ENCODE measurements at places on chromosomes 5 and 9. TPM values are rescaled to one million over a fixed set of nuclear protein-coding genes. Genes with fewer than 3 reads are reported as not detected.
A peak's percentile ranks its signal among the peaks of the same experiment; 100 is the strongest.

COL5A1 gene
- total RNA-seq = 164 TPM

DNA sequence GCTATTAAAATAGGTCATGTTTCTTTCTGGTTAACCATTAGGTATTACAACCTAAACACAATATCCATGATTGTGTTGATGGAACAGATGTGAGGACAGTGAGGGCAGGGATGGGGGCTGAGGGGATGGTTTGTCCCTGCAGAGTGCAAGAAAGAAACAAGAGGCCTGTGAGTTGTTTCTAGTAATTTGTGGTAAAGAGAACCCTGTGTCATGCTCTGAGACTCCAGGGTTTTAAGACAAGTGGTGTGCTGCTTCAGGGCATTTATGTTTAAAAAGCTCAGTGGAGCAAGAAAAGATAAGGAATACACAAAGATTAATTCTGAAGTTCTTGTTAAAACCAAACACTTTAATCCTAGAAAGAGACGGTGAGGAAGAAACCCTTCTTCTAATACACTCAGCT is 656.5 kb downstream of the TLE1 start:
- no peak overlapping the region for H3K27ac ChIP-seq
- H3K27me3 ChIP-seq = no peaks in the 10 kb centered on the region
- H3K4me3 ChIP-seq = no peak overlapping the region
- no peaks in the 10 kb centered on the region for H3K36me3 ChIP-seq
- H3K4me1 ChIP-seq = peaks cover 5% of the 10 kb centered on the region

WNK2 gene
- total RNA-seq = not detected

- peaks cover 9% of the 10 kb centered on the region for H3K4me1 ChIP-seq
- H3K27me3 ChIP-seq = no peaks in the 10 kb centered on the region
- no peak overlapping the region for H3K4me3 ChIP-seq
- H3K27ac ChIP-seq = no peak overlapping the region
These were observed 47.9 kb upstream of the C5orf47 start for GRCh38 chr5:173941102-173941501.

- H3K27me3 ChIP-seq = no peaks in the 10 kb centered on the region
- no peak overlapping the region for H3K27ac ChIP-seq
- H3K36me3 ChIP-seq = no peaks in the 10 kb centered on the region
- no peak for DNase-seq
- no peak overlapping the region for H3K4me3 ChIP-seq
These were observed 22.7 kb downstream of the SWI5 start for GRCh38 chr9:128298535-128299482.

DNA sequence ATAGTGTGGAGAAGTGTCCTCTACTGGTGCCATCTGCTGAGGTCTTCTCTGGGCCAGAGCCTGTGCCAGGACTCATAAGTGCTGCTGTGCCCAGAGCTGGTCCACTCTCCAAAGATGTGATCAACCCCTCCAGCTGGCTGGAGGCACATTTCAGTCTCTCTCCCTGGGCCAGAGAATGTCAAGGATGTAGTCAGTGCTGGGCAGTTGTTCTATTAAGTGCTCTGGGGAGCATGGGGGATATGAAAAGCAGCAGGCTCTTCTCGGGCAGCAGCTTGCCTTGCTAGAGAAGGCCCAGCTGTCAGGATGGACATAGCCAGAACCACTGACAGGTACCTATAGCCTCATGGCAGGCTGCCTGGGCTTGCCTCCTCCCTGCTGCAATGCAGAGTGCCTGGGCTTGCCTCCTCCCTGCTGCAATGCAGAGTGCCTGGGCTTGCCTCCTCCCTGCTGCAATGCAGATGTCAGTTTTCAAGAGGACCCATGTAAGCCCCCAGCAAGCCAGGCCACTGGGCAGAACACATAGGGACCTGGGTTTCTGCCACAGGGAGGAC is 157.2 kb upstream of the PANK3 start:
- H3K4me1 ChIP-seq = no peaks in the 10 kb centered on the region
- no peak overlapping the region for H3K27ac ChIP-seq
- H3K4me3 ChIP-seq = no peak overlapping the region
- no peaks in the 10 kb centered on the region for H3K36me3 ChIP-seq
- H3K27me3 ChIP-seq = no peaks in the 10 kb centered on the region

DNA sequence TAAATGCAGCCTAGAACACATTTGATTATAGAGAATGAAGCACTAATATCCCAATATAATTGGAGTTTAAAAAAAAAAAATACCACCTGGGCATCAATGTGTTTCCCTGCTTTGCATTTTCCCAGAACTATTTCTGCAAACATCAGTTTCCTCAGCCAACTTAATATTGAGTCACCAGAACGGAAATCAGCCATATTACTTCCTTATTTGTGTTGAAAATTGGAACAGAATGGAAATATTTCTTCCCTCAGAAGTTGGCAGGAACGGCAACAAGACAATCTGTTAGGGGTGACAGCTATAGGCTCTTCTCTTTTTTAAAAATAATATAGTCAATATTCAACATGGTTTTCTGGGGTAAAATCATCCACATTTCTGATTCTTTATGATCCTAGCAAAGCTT is 4.0 kb downstream of the MFAP3 start:
- H3K4me1 ChIP-seq = peaks cover 25% of the 10 kb centered on the region
- peak; percentile 86 for DNase-seq
- H3K27ac ChIP-seq = peak overlapping the region; percentile 24
- no peaks in the 10 kb centered on the region for H3K36me3 ChIP-seq
- H3K27me3 ChIP-seq = no peaks in the 10 kb centered on the region

- H3K4me3 ChIP-seq = no peak overlapping the region
- peaks cover 26% of the 10 kb centered on the region for H3K4me1 ChIP-seq
- no peaks in the 10 kb centered on the region for H3K27me3 ChIP-seq
- no peaks in the 10 kb centered on the region for H3K36me3 ChIP-seq
- H3K27ac ChIP-seq = peak overlapping the region; percentile 6
These were observed 59.9 kb downstream of the VAV2 start for GRCh38 chr9:133932181-133932580.

- H3K4me3 ChIP-seq = no peak overlapping the region
- no peaks in the 10 kb centered on the region for H3K36me3 ChIP-seq
- no peaks in the 10 kb centered on the region for H3K27me3 ChIP-seq
- DNase-seq = no peak
These were observed 137.1 kb downstream of the SUSD1 start for GRCh38 chr9:112038017-112038408.

- H3K36me3 ChIP-seq = no peaks in the 10 kb centered on the region
- H3K4me3 ChIP-seq = no peak overlapping the region
- H3K4me1 ChIP-seq = peaks cover 3% of the 10 kb centered on the region
- peak; percentile 72 for DNase-seq
- no peaks in the 10 kb centered on the region for H3K27me3 ChIP-seq
These were observed 597.3 kb downstream of the PRELID2 start for GRCh38 chr5:145237843-145238242.

DNA sequence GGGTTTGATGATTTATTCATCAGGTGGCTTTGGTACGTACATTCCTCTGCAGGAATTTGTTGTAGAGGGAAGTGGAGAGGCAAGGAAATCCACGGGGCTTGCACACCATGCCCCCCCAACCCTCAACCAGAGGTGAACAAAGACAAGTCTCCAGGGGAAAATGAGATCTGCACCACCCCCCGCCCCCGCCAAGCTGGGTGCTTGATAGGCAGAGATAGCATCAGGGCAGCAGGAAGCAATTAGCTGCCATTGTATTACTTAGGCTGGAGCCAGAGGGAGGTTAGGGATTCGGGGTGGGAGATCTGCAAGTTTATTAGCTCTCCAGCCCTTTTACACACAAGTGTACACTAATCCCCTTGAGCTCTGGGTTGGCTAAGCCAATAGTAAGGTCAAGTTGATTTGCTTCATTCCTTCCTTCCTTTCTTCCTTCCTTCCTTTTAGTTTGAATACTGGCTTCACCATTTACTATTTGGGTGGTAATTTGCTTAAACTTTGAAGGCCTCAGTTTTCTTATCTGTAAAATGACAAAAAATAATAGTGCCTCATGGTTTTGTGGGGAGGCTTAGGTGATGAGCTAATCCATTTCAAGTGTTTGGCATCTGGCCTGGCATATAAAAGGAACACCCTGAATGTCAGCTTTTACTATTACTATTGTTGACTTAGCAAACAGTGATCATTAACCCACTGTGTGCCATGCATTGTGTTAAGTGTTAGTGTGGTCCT is 34.1 kb downstream of the SPRY4 start:
- peaks cover 55% of the 10 kb centered on the region for H3K4me1 ChIP-seq
- DNase-seq = peak; percentile 59
- no peaks in the 10 kb centered on the region for H3K36me3 ChIP-seq
- H3K27ac ChIP-seq = peak overlapping the region; percentile 48

DNA sequence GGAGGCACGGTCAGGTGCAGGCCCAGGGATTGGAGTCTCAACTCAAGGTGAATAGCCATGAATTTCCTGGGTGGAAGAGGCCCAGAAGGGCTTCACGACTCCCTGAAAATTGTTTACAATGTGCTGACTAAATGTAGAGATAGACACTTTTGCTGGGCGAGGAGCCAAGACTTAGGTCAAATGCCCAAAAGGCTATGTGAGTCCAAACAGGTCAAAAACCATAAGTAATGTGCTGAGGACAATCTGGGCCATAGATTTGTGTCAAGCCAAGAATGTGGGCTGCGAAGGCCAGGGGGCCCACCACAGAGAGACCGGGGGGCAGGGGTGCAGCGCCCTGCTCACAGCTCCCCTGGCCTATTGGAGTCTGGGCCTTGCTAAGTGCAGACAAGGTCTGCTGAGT is 197.8 kb downstream of the HSPA4 start:
- no peak for DNase-seq
- H3K36me3 ChIP-seq = no peaks in the 10 kb centered on the region
- no peaks in the 10 kb centered on the region for H3K4me1 ChIP-seq
- no peak overlapping the region for H3K27ac ChIP-seq
- H3K4me3 ChIP-seq = no peak overlapping the region
- no peaks in the 10 kb centered on the region for H3K27me3 ChIP-seq

- DNase-seq = peak; percentile 31
- H3K4me3 ChIP-seq = no peak overlapping the region
- H3K36me3 ChIP-seq = no peaks in the 10 kb centered on the region
- no peak overlapping the region for H3K27ac ChIP-seq
These were observed 304.5 kb downstream of the CWC27 start for GRCh38 chr5:65073250-65073661.

DNA sequence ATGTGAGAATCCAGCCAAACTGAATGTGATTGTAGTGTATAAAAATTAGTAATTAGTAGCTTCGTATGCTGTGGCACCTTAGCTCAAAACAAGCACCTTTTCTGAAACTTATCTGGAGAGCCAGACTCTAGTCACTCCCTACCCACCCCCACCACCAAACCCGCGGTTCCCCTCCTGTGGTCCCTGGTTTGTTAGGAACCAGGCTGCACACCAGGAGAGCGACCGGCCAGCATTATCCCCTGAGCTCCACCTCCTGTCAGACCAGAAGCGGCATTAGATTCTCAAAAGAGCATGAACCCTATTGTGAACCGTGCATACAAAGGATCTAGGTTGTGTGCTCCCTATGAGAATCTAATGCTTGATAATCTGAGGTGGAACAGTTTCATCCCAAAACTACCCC is 498.6 kb downstream of the CHSY3 start:
- H3K27me3 ChIP-seq = no peaks in the 10 kb centered on the region
- H3K4me3 ChIP-seq = no peak overlapping the region
- no peaks in the 10 kb centered on the region for H3K36me3 ChIP-seq
- H3K27ac ChIP-seq = no peak overlapping the region
- H3K4me1 ChIP-seq = no peaks in the 10 kb centered on the region

DNA sequence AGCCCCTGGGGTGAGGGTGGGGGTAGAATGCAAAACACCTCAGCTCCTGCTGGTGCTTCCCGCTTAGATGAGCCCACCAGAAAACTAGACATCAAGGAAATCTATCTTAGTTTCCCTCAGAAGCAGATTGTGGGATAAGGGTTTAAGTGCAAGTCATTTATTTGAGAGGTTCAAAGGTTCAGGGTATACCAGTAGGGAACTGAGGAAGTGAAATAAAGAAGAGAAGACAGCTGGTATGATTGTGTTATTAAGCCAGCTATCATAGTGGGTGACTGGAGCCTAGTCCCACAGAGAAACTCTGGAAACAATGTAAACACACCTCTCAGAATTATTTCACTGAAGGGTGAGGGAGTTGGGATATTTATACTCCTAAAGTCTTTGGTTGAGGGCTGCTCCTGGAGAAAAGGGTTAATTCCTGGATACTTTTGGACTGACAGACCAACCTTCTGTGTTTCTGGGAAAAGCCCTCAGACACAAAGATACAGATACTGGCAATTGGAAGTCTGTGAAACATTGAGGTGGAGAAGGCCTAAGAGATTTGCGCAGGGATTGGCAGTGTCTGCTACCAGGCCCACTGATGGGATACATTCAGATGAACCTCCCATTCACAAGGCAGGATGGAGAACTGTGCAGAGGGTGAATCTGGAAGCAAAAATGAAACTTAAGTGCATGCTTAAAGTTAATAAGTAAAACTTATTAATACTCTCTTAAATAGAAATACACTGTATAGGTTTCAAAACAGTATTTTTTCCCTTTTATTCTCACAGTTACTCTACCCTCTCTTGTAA is 6.4 kb upstream of the DCTN4 start:
- H3K4me3 ChIP-seq = no peak overlapping the region
- H3K27ac ChIP-seq = no peak overlapping the region
- H3K27me3 ChIP-seq = peaks cover 20% of the 10 kb centered on the region
- no peaks in the 10 kb centered on the region for H3K36me3 ChIP-seq
- no peaks in the 10 kb centered on the region for H3K4me1 ChIP-seq
- DNase-seq = no peak

NR5A1 gene
- total RNA-seq = not detected

- no peak for DNase-seq
- H3K4me3 ChIP-seq = no peak overlapping the region
- no peaks in the 10 kb centered on the region for H3K27me3 ChIP-seq
- peaks cover under 1% of the 10 kb centered on the region for H3K36me3 ChIP-seq
These were observed 19.5 kb downstream of the CARD6 start for GRCh38 chr5:40860711-40861110.

DNA sequence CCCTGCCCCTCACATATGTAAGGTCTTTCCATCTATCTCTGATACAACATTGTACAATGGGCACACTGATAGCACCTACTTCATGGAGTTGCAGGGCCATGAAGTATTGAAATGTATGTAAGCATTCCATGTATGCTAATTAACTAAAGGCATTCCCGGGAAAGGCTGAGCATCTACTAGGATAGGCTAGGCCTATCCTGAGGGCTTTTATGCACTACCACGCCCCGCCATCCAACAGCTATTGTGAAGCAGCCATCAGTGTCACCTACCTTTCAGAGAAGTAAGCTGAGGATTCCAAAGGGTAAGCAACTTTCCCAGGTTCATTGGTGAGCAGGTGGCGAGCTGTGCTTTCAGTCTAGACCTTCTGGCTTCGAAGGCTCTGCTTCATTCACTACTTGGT is 47.6 kb downstream of the NSG2 start:
- DNase-seq = no peak
- no peak overlapping the region for H3K4me3 ChIP-seq
- H3K4me1 ChIP-seq = no peaks in the 10 kb centered on the region
- no peaks in the 10 kb centered on the region for H3K27me3 ChIP-seq

GRCh38 chr9:12739014-12739652 is 35.7 kb upstream of the LURAP1L start:
- no peaks in the 10 kb centered on the region for H3K4me1 ChIP-seq
- DNase-seq = no peak
- no peak overlapping the region for H3K4me3 ChIP-seq
- H3K27me3 ChIP-seq = no peaks in the 10 kb centered on the region
- H3K27ac ChIP-seq = no peak overlapping the region
